ENCODE measurements at places on chromosomes 12 and 14.

GRCh38 chr14:35331605-35332516 lies 39.7 kb downstream of the PSMA6 start:
- DNase-seq, result peak; percentile 43

DNA sequence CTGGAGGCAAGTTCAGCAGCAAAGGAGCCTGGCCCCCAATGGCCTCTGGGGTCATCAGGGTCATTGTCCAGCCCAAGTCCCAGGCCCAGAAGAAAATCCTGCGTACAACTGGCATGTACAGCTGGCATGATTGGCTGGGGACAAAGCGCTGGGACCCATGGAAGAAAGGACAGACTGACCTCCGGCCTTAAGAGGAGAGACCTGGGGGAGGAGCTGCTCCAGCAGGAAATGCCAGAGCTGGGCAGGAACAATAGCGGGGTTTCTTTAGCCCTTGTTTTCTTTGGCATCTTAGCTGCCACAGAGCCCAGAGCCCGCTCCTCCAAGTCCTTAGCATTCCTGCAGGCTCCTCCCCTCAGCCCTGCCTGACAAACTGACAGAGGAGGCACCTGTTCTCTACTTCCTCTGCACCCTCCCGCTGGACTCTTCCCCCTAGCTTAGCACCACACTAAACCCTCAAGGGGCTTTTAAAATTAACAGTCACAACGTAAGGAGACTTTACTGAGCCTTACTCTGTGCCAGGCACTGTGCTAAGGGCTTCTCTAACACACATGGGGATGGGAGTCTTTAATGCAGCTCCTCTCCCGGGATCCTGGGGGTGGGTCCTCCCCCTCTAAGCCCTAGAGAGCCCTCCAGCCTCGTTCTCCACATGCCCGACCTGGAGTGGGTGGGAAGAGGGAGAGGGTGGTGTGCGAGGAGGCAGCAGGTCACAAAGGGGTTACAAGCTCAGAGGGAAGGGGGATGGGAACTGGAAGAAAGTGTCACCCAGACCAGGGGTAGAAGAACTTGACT lies 1.8 kb upstream of the AQP5 start:
- no peak for DNase-seq

DNA sequence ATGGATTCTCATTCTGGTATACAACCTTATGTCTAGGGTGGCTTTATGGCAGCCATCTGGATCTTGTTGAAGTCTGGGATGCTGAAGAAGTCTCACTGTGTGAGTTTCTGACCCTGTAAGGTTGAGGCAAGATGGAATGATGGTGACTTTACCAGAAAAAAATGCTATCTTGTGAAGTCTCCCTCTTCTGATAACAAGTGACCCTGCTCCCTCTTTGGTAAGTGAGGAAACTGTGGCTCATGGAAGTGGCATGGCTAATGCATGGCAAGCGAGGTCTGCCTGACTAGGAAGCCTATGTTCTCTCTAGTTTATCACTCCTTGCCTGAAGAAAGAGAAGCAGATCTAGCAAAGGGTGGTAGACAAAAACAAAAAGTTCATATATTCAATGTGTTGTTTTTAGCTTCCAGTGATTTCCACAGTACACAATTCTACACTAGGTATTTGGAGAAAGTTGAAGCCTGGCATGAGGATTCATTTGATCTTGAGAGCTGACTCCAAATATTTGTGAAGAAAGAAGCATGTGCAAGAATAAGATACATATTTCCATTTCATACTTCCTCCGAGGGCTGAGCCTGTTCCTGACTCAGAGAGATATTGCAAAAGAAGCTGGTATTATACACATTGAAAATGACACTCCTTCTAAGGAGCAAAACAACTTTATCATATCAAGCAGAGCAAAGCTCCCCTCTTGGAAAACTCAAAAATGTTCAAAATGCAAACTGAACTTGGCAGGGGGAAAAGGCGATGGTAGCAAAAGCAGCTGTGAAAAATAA lies 63.6 kb downstream of the HELB start:
- no peak for DNase-seq

GRCh38 chr12:111343181-111343580 lies 25.7 kb downstream of the PHETA1 start:
- DNase-seq, result no peak

GRCh38 chr12:84785281-84785680 lies 127.3 kb downstream of the SLC6A15 start:
- no peak for DNase-seq

DNA sequence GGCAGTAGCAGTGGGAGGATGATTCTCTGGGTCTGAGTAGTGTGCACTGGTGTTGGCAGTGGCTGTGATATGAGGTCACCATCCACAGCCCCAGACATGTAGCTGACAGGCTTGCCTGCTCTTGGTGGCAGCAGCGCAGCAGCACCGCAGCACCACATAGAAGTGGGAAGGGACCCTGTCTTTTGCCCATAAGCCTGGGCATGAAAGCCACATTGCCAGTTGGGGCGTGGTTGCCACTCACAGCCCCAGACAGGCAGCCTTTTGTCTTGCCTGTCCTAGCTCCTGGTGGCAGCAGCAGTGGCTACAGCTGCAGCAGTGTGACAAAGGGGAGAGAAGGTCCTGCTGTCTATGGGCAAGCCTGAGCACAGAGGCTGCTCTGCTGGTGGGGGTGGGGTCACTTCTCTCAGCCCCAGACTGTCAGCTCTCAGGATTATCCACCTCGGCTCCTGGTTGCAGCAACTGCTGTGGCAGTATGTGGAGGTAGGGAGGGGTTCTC lies 71.5 kb downstream of the BRMS1L start:
- peak; percentile 65 for DNase-seq

DNA sequence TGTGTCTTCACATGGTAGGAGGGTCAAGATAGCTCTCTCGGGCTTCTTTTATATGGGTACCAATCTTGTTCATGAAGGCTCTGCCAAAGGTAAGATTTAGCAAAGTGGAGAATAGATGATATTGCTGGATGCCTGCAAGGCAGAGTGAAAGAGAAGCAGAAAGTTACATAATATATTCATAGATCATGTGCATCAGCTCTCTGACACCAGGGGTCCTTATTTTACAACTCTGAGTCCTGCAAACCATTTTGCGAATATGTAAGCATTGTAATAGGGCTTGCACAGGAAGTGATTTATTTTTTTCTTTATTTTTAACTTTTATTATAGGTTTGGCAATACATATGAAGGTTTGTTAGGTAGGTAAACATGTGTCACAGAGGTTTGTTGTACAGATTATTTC lies 31.8 kb downstream of the CRADD start:
- DNase-seq, result no peak

DNA sequence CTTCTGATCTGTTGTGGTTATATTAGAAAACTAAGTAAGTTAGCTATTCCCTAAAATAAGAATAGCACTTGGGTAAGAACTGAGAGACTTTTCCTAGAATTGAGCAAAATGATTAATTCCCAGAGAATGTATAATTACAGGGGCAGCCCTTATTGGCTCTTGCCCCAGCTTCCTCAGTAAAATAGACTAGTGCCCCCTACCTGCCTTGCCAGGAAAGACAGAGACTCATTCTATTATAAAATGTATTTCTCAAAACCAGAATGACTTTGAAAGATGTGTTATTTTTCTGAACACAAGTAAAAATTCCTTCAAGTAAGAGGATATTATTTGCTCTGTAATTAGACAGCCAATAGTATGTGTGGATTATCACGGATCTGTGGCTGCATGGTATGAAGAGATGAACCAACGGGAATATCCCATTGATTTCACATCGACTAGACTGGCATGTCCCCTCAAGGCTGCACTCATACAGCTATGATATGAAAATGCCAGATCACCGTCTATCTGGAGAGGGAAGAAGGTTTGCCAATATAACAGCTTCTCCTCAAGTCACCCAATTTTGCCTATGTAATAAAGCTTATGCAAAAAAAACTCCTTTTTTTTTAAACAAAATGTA lies 7.4 kb upstream of the GLRX5 start:
- no peak for DNase-seq

DNA sequence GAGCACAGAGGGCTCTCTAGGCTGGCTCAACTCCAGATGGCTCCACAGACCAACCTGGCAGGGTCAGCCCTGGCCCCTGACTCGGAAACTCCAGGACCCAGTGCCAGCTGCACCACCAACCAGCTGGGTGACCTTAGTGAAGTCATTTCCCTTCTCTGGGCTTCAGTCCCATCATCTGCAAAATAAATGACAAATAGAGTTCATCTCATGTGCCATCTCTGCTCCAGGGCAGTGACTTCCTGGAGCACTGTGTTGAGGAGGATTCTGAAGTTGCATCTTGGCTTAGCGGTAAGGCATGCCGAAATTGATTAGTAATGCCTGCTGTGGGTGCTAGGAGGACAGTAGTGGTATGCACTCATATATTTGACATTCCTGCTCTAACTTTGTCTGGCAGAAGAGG lies 31.5 kb downstream of the DTX1 start:
- DNase-seq, result no peak

DNA sequence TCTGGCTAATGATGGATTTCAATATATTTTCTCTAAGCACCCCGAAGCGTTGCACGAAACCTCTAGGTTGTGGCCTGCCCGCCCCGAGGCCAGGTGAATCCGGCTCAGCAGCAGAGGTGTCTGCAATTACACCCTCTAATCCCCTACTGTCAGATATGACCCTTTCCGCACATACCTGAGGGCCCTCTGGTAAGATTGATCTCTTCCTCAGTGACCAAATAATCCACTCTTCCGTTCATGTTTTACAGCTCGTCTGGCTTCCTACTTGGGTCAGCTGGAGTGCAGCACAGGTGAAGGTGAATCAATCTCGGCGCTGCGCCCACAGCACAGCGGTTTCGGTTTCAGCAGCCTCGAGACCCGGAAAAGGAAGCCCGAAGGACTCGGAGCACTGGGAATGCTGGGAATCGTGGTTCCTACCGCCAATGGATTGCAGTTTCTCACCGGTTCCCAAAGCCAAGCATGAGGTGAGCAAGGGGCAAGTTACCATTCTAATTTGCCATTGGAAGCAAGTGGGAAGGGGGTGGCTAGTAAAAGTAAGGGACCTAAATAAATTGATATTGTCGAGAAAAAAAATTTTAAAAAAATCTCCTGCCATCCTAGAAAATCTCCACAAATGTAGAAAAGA lies at the start of gene SYNJ2BP:
SYNJ2BP (minus strand) TSS at position 366 of the 625 bp plus-strand sequence; CDS start at position 239, 127 bp downstream.
- peak; percentile 87 for DNase-seq

DNA sequence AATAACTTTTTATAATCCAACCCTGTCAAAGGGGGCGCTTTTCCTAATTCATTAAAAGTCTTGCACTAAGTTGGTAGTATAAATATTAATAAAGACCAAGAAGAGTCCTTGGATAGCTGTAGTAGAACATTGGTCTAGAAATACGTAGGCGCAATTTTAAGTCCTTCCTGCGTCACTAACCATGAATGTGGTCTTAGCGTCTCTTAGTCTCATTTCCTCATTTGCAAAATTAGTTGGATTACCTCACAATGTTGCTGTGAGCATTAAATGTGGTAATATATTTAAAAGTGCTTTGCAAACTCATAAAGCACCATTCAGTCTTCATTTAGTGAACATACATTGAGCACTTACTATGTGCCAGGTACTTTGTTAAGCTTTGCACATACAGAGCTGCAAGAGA lies 149.7 kb downstream of the AEBP2 start:
- no peak for DNase-seq

DNA sequence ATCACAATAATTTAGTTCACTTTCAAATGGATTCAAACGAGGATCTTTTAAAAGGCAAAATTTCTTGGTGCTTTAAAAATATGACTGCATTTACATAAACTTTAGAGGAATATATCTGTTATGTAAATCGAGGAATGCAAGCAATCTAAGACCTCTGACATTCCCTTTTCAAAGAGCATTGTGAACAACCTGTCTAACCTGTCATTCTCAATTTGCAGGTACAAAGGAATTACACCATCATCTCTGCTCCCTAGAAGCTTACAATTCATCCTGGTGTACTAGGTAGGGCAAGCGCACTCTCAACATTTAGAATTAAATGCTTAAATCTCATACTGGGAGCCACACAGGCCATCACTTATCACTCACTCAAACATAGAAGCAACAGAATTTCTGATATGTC lies 35.6 kb downstream of the BMP4 start:
- no peak for DNase-seq

GRCh38 chr12:19419086-19419485 lies 20.2 kb upstream of the AEBP2 start:
- DNase-seq, result no peak

DNA sequence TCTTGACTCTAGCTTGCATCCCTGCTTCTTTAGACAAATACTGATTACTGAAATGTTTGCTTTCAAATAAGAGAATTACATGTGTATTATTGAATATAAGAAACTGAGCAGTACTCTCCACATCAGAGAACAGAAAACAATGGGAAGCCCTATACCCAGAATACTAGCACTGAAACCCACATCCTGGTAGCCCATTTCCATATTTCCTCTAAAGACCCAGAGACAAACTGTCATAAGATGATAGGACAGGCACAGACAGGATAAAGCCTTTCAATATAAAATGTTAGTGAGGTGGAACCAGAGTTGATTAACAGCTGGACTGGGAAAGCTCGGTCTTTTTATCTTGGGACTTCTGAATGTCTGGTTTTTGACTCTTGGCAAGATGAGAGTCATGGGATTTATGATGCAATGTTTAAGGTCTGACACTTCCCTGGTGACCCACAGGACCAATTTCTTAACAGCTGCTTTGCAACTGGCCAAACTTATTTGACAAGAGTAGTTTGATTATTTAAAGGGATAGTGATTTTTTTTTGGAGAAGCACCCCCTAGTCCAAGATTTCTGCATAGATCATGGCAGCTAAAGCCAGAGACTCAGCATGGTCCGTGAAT lies 166.9 kb upstream of the ATXN7L3B start:
- DNase-seq, result no peak

DNA sequence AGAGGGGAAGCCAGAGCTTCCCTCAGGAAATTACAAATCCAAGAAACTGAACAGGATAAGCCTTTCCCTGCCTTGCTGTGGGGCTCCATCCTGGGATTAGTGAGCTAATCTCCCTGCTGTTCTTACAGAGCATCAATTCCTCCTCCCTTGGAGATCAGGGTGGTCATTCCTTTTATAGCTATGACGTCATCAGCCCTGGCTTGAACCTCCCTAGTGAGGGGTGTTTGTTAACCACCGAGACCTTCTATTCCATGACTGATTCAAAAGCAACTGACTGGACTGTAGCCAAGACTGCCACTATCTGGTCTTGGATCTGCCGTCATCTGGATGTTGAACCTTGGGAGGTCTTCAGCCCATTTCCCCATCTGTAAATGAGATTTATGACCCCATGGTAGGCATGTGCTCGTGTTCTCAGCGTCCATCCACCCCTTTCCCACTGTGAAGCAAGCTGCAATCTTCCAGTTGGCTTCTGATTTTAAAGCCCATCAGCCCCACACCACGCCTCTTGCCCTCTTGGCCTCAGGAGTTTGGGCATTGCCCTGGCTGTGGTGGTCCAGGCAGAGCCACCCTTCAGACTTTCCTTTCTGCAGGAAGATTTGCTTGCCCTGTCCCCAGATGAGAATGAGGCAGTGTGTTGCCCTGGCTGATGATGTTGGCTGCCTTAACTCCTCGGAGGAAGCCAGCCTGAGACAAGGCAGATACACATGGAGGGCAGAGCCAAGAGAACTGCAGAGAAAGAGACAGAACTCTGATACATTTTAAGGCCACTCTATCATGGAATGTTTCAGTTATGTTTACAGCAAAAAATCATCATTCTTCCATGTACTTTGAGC lies 59.6 kb upstream of the ACTN1 start:
- DNase-seq, result no peak

GRCh38 chr12:51744235-51744634 lies 104.3 kb downstream of the FIGNL2 start:
- DNase-seq, result no peak

GRCh38 chr14:92309968-92310530 lies 12.9 kb upstream of the SLC24A4 start:
- DNase-seq, result no peak

Data from DMS153 (cell line).